ENCODE measurements at places on chromosomes 12 and 14. TPM values are rescaled to one million over a fixed set of nuclear protein-coding genes. Genes with fewer than 3 reads are reported as not detected.

GRCh38 chr14:64659366-64659765 lies 44.9 kb upstream of the PLEKHG3 start:
- no peak for DNase-seq

- DNase-seq = no peak
Observed at GRCh38 chr14:75064205-75064567, 362 bp upstream of the ACYP1 start.

GRCh38 chr12:53098354-53098981 lies 1.0 kb downstream of the IGFBP6 start:
- DNase-seq = peak; percentile 74

DNA sequence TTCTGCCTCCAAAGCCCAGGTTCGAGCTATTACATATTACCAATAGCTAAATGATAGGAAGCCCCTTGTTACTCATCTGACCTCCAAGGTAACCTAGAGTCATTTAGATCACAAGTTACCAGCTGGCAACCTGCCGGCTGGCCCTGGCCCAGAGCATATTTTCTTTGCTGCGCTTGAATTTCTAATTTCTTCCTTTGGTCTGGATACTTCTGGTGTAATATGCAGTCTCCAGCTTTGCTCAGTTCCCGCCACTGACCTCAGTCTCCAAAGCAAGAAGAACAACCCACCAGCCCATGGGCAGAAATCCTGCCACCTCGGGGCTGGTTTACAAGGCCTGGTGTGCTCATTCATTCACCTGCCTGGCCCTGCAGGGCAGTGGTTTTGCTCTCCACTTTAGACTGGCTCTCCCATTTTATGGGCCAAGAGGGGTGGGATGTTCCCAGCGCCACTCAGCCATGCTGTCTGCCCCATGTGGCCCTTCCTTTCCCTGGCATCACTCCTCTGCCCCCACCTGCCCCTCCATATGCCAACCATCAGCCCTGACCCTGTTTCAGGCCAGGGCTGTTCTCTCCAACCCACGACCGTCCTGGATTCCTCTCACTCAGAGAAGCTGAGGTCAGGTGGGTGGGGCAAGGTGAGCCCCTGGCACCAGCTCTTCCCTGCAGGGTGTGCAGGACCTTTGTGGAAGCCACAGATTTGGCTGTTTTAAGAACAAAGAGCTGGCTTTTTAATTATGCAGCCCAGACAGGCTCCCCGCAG lies 76.0 kb downstream of the PRIMA1 start:
- DNase-seq = no peak

GRCh38 chr12:130700492-130701401 lies 15.4 kb downstream of the RIMBP2 start:
- no peak for DNase-seq

DNA sequence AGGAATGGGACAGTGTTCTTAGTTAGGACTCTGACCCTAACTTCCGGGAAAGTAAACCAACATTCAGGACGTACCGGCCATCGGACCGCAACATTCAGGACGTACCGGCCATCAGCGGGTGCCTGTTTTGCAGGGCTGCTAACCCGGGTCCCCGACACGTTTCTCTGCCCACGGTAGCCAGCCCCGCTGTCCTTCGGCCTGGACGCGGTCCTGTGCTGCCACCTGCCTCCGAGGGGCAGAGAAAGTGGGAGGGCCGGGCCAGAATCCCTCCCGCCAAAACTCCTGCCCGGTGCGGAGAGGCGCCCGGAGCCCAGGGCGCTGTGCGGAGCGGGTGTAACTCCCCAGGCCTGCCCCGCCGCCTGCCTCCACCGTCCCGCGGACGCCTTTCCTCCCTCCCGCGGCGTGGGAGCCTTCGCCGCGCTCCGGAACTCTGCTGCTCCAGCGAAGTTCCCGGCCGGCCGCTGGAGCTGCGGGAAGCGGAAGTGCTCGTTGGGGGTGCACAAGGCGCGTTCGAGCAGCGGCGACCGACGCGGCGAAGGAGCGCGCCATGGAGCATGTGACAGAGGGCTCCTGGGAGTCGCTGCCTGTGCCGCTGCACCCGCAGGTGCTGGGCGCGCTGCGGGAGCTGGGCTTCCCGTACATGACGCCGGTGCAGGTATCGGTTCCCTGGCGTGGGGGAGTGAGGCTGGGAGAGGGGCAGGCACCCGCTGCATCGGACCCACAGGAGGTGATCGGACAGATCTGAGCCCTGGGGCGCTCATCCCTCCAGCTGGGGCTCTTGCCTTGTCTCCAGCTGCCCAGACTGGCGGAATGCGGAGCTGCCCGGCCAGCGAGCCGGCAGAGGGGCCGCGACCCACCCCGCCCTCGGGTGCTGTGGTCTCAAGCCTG lies at the start of gene DDX55:
TSS of gene DDX55 (plus strand) at position 498 of the 888 bp plus-strand sequence. CDS start at position 548, 50 bp downstream.
- peak; percentile 87 for DNase-seq

DNA sequence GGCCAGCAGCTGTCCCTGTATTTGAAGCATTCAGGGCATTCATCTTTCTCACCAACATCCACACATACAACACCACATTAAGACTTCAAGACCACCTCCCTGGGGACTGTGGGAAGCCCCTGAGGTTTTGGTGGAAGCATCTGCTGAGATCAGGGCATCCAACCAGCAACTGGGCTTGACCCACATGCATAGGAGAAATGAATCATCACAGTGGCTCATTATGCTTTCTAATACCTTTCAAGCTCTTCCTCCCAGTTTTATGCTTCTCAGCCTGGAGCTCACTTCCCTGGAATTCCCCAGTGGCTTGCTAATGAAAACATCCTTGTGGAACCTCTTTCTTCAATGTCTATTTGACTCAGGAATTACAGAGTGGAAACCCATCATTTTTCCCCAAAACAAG lies 21.4 kb upstream of the CMKLR1 start:
- DNase-seq = no peak

GRCh38 chr14:59200195-59200594 lies 11.7 kb downstream of the DAAM1 start:
- DNase-seq = no peak

DNA sequence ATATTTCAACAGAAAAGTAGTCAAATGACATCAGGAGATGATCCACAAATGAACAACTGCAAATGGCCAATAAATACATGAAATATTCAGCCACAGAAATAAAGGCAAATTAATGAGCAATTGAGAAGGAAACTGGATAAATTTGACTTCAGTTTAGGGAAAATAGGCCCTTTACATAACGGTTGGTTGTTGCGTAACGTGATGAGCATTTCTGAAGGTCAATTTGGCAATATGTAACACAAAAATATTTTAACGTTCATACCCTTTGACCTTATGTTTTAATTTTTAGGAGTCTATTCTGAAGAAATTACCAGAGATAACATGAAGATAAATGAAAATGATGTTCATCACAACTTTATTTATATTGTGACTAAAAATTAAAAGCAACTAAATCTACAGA lies 14.7 kb upstream of the MSRB3 start:
- DNase-seq = no peak

GRCh38 chr14:20809917-20810316 lies 7.3 kb upstream of the RNASE1 start:
- no peak for DNase-seq

DNA sequence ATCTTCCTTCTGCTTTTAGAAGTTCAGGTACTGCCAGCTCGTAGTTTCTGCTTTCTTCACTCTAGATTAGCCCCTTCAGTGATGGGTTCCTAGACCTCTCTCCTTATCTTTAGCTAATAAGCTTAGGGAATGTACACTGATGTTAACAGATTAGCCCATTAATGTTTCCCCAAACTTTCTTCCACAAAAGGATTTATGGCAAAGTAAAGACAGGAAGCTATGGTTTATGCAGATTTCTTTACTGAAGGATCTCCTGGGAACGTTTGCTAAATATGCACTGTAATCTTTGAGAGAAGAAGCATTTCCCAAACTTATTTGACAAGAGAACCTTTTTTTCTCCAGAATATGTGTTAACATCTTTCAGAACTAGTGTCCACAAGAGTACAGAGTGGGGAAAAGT lies 4.2 kb downstream of the SOCS4 start:
- no peak for DNase-seq

- no peak for DNase-seq
Observed at GRCh38 chr14:39023939-39024871, 78.8 kb downstream of the SEC23A start.

DNA sequence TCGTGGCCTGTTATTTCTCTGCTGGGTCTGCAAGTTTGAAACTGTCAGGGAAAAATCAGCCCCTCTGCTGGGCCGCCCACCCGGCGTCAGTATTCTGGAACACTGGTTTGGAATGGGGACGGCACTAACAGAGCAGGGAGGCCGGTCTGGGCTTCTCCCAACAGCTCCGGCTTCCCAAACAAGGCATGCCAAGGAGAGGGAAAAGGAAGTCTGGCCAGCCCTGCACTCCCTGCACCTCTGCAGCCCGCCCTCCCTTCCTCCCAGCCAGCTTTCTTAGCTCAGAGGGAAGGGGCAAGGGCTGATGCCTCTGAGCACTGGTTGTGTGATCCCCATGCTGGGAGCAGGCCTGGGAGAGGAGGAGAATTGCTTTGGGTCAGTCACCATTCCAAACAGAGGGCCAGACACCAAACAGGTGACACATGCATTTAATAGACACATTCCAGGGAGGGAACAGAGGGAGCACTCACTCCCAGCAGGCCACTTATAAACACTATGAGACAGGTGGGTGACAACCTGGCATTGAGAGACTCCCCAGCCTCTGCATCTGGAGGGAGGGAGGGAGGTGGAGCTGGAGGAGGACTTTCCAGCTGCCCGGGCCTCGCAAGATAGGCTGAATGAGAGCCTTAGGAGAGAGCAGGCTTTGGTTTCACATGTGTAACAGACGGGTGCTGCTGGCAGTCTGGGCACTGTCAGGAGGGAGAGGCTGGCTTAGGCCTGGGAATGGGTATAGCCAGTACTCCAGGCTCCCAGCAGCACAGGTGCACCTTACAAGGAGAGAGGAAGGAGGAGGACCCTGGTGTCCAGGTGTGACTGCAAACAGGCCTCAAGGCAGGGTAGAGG lies 10.3 kb downstream of the KRT75 start:
- no peak for DNase-seq

DNA sequence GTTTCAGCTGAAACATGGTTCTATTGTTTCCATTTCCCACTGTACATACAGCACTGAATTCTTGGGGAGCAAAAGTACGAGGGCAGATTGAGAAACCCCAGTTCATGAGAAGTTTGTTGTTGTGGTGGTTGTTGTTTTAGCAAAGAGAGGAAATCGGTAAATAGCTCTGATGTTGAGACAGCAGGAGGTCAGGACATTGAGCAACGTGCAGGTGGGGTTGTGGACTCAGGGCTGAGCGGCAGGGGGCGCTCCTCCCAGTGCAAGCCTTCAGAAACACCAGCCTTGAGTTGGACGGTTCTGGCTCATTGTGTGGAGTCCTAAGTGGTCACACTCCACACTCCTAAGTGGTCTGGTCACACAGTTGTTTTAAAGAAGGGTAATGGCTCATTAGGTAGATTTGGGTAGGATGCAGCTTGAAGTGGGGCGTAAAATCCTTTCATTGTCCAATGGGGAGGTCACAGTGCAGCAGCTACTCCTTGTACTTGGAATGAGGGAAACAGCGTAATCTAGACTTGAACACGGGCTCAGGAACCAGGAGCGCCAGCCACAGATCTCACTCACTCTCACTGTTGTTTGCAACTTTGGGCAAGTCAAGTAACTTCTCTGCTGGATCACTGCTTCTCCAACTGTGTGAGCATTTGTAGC lies 14.5 kb upstream of the PWP1 start:
- DNase-seq = peak; percentile 65

- DNase-seq = no peak
Observed at GRCh38 chr12:47740606-47741339, 15.5 kb upstream of the ENDOU start.

TSPAN9 gene
- total RNA-seq = not detected

SERPINA6 gene
- not detected for total RNA-seq

CNOT2 gene
- total RNA-seq = 69.0 TPM

PRKAG1 gene
- 43.3 TPM for total RNA-seq

RNU4-1 gene
- 692 TPM for total RNA-seq

Data from activated CD8-positive, alpha-beta T cell treated with anti-CD3 and anti-CD28 coated beads for 36 hours (primary cell).